Activated CD4-positive, alpha-beta T cell treated with anti-CD3 and anti-CD28 coated beads for 24 hours (primary cell): ENCODE measurements at places on chromosomes 2 and 18.

DNA sequence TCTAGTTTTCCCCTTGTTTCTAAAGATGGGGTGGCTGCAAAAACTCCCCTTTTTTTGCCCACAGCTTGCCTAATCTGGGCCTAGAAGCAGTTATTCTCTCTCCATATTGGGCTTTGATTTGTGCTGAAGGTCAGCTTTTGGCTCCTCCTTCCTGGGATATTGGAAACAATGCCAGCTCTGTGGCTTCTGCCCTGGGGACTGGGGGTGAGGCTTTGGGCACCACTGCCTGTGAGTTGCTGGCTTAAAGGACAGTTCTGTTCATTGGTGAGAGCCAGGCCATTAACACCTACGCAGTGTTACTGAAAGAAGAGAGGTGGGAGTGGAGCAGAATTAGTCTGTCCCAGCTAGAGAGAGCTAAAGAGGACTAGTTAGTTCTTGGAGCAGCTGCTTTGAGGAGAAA lies 4.3 kb downstream of the UBXN2A start:
- DNase-seq: no peak

- no peak for DNase-seq
Observed at GRCh38 chr2:101850450-101850849, 141.3 kb upstream of the IL1R2 start.

GRCh38 chr2:26561918-26562810 lies 79.0 kb downstream of the CIB4 start:
- DNase-seq: peak; percentile 25

DNA sequence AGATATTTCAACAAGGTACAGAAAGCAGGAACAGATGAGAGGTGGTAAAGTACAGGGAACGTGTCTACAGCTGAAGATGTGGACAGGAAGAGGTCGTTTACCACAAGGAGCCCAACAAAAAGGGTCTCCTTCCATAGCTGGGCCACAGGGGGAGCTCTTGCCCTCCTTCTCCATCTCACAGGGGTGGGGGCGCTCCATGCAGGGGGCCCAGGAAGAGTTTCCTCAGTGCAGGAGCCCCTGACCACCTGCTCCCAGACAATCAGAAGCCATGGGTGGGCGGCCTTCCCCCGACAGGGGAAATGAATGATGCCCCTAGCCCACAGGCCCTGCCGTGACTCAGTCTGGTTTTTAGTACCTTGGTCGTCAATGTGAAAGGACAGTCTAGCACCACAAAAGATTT lies 163.6 kb upstream of the ZNF516 start:
- no peak for DNase-seq

DNA sequence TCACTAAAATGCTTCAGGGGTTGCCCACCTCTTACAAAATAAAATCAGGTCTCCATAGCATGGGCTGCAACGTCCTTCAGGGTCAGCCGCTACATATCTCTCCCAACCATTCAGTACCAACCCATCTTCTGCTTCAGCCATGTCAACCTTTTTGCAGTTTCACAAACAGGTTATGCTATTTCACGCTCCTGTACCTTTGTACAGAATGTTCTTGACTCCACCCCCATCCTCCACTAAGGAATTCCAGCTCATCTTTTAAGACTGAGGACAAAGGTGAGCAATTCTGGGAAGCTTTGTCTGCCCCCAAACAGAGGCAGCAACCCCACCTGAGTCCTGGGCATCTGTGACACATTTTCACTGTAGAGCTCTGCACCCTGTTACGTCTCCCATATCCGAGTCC lies 8.8 kb upstream of the EVA1A start:
- no peak for DNase-seq

DNA sequence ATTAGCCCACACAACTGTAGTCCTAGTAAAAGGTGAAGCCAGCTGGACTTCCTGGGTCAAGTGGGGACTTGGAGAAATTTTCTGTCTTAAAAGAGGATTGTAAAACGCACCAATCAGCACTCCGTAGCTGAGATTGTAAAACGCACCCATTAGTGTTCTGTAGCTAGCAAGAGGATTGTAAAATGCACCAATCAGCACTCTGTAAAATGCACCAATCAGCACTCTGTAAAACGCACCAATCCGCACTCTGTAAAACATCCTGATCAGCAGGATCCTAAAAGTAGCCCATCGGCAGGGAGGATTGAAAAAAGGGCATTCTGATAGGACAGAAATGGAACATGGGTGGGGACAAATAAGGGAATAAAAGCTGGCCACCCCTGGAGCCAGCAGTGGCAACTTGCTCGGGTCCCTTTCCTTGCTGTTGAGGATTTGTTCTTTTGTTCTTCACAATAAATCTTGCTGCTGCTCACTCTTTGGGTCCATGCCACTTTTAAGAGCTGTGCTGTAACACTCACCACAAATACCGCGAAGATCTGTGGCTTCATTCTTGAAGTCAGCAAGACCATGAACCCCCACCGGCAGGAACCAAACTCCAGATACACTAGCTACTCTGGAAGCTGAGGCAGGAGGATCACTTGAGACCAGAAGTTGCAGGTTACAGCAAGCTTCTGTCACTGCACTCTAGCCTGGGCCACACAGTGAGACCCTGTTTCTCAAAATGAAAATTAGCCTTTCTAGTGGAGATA lies 102.6 kb downstream of the HS6ST1 start:
- DNase-seq: no peak
